Effector memory CD8-positive, alpha-beta T cell (primary cell): ENCODE measurements at places on chromosomes 7 and 10.

- DNase-seq: no peak
Measured at GRCh38 chr10:76231286-76231934, 800.0 kb downstream of the LRMDA start.

GRCh38 chr10:114607358-114607998 lies 50.6 kb downstream of the ABLIM1 start:
- no peak for DNase-seq

- no peak for DNase-seq
Measured at GRCh38 chr7:21401944-21402343, 25.9 kb upstream of the SP4 start.

DNA sequence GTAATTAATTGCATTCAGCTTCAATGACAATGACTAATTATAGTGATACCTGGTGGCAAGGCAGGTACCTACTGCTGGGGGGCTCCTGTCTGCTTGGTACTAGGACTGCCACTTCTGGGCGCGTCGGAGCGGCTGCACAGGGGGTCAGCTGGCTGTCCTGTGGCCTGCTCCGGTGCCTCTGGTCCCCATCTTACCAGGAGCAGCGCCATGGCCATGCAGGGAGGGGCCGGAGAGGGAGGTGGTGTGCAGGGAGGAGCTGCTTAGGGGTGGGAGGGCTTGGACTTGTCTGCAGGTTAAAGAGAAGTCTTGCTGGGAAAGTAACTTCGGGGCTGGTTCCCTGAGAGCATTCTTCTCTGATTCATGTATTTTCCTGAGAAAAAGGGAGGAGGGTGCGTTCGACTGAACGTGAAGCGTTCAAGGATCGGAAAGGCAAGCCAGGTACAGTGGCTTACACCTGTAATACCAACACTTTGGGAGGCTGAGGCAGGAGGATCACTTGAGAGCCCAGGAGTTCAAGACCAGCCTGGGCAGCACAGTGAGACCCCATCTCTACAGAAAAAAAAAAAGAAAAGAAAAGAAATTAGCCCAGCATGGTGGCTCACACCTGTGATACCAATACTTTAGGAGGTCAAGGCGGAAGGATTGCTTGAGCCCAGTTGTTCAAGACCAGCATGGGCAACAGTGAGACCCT lies 15.4 kb downstream of the CUX1 start:
- no peak for DNase-seq

DNA sequence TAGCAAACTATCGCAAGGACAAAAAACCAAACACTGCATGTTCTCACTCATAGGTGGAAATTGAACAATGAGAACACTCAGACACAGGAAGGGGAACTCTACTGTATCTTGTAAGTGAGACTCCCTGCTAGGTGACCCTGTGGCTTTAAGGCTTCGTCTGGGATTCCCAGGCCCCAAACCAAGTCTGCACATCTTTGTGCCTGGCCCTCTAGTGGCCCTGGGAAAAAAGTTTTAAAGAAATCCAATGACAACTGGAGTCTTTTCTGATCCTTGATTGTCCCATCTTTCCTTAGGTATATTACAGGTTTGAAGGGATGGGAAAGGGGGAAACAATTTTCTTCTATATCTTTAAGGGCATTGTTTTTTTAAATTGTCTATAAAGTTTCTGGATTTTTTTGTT lies 10.6 kb upstream of the LIPM start:
- no peak for DNase-seq

DNA sequence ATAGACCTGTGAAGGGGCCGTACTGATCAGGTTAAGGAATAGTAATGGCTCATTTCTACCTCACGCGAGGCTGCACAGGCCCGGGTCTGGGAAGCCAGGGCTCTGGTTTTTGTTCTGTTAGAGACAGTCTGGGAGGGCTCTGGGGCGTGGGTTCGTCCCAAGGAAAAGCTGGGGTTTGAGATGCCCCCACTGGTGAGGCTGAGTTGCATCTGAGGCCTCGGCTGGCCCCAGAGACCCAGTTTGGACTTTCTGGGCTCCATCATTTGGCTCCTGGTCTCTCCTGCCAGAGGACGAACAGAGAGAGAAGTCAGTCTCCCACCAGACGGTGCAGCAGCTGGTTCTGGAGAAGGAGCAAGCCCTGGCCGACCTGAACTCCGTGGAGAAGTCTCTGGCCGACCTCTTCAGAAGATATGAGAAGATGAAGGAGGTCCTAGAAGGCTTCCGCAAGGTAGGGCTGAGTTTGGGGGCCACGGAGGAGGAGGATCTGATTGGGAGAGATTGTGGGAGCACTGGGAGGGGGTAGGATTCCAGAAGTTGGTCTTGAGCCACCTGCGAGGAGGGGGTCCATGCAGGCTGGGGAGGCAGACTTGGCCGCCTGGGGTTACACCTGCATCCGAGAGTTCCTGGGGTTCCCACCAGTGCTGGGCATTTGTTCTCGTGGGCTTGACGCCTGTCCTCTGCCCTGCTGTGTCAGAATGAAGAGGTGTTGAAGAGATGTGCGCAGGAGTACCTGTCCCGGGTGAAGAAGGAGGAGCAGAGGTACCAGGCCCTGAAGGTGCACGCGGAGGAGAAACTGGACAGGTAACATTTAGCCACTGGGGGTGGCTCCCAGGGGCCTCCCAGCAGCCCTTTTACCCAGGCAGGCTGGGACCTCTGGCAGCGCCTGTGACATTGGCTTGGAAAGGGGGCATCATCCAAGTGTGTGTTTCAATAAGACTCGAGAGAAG lies 22.5 kb upstream of the BTBD16 start:
- DNase-seq: no peak

- DNase-seq: no peak
Measured at GRCh38 chr7:572416-573268, 53.0 kb upstream of the PDGFA start.

- no peak for DNase-seq
Measured at GRCh38 chr10:102476466-102477141, 25.3 kb upstream of the C10orf95 start.

DNA sequence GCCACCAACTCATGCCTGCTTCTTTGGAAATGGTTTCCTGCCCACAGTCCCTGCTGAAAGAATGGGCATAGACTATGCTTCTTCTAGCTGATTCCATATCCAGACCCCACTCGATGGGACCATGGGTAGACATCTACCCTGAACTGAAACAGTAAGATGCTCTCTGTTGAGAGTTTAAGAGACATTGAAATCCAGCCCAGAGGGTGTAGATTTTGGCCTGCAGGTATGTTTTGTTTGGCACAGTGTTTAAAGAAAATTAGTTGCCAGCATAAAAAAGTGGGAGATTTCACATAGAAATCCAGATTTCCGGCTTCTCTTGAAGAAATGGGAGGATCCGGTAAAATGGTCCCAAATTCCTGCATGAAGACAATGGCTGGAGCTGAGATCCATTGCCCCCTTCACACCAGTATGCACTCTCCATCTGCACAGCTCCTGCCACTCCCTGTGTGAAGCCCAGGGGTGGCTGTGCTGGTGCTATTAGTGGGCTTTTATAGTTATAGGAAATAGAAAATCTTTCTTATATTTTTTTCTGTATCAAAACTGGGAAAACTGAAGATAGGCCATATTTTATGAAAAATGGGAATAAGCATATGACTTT lies 218.1 kb downstream of the PTEN start:
- no peak for DNase-seq

GRCh38 chr7:91242097-91242844 lies 22.0 kb upstream of the FZD1 start:
- no peak for DNase-seq

DNA sequence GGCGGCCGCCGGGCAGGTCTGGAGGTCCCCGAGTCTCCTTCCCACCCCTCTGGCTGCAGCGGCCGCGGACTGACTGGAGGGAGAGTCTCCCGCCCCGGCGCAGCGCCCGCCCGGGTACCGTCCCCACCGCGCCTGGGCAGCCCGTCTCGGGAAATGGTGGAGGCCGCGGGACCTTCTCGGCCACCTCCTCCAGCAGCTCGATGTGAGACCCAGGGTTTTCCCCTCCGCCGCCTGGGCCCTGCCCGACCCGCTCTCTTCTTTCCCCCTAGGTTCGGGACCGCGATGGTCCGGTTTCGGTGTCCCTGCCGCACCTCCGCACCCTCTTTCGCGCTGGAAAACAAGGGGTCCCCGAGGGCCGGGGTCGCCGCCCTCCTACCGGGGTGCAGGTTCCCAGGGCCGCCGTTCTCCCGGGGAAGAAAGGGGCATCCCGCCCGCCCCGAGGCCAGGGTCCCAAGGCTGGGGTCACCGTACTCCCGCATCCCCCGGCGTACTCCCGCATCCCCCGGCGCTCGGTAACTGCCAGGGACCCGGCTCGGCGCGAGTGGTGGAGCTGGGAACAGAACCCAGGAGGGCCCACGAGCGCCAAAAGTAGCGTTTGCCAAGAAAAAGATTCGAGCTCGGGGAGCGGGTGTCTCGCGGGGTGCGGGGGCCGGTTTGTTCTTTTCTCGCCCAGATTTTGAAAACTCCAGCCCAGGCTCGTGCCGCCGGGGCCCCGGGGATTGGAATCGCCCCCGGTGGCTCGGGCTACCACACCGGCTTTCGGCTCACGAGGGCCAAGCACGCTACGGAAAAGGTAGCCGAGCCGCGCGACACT lies 3.4 kb downstream of the TNRC18 start:
- no peak for DNase-seq

DNA sequence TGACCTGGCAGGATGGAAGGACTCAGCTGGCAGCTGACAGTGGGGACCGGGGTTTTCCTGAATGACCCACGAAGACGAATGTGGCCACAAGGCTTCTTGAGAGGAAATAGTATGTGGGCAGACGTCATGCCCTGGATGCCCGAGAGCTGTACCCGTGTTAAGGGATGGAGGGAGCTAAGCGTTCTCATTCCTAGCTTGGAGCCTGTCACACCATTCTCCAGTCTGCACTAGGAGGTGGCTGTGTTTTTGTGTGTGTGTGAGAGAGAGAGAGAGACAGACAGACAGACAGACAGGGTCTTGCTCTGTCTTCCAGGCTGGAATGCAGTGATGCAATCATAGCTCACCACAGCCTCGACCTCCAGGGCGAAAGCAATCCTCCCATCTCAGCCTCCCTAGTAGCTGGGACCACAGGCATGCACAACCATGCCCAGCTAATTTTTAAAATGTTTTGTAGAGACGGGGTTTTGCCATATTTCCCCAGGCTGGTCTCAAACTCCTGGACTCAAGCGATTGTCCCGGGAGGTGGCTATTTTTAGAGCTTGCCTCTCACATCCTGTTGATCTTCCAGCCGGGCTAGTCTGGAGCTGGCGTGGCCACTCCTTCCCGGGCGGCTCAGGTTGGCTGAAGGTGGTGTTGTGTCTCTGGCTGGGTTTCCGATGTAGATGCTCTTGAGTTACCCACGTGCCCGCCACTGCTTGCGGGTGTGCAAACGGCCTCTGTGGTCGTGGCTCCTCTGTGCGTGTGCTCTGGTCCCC lies 2.1 kb downstream of the AMZ1 start:
- DNase-seq: no peak

DNA sequence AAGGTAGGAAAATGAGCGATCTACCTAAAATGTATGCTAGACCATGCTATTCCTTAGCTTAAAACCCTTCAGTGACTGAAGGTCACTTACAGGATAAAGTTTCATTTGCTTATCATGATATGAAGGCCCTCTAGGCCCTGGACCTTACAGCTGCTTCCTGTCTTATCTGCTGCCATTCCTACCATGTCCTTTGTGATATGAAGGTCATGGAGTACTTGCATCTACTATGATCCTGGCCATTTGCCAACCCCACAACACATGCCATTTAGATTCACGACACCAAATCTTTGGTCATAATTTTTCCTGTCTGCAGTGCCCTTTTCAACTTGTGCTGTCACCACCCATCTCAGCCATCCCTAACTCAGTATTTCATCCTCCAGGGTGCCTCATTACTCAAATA lies 181.8 kb upstream of the MDFIC start:
- no peak for DNase-seq

- no peak for DNase-seq
Measured at GRCh38 chr7:105304040-105304895, 84.5 kb downstream of the SRPK2 start.

GRCh38 chr10:101896225-101896877 lies 52.8 kb upstream of the KCNIP2 start:
- DNase-seq: no peak

DNA sequence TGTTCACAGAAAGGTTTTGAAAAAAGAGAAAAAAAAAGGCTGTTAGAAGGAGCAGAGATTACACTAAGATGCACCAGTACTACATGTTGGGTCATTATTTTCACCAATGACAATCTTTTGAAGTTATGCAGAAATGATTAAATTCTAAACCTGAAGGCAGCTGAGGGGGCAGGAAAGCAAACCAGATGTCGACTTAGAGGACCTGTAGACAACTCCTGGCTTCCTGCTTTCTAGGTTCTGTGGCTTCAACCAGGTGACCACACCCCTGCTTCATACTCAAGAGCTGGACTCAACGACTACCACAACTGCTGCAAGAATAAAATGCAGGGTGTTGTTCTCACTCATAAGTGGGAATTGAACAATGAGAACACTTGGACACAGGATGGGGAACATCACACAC lies 30.0 kb downstream of the MYOF start:
- no peak for DNase-seq

DNA sequence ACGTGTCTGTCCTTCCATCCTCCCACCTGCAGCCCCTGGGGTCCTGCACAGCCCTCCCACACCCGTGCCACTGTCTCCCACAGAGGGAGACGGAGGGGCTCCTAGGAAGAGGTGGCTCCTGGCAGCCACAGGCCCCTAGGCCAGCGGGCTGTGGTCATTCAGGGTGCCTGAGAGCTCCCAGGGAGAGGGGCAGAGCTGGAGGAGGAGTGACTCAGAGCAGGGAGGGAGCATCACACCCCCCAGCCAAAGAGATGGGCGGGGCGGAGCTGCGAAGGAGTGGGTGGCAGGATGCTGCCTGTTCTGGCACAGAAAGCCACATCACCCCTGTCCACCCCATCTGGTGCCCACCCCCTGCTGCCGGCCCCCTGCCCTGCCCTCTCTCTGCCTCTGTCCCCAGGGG lies 50.5 kb downstream of the STK32C start:
- DNase-seq: no peak

- no peak for DNase-seq
Measured at GRCh38 chr10:70430493-70431445, 10.7 kb downstream of the NODAL start.

DNA sequence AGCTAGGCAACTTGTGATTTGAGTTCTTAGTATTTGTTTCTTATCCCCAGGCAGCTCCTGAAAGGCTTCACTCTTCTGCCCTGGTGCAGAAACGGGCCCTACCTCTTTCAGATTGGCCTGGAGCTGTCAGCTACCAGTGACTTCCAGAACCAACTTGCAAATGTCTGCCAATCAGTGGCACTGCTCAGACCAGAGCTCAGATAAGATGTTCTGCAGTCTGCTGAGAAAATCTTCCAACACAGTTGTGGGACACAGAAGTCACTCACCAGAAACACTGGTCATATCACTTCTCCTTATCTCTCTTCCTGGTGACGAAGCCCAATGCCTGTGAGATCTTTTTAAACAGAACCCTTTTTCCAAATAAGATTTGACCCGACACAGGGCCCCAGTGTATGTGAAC lies 81.9 kb upstream of the DUSP5 start:
- no peak for DNase-seq

DNA sequence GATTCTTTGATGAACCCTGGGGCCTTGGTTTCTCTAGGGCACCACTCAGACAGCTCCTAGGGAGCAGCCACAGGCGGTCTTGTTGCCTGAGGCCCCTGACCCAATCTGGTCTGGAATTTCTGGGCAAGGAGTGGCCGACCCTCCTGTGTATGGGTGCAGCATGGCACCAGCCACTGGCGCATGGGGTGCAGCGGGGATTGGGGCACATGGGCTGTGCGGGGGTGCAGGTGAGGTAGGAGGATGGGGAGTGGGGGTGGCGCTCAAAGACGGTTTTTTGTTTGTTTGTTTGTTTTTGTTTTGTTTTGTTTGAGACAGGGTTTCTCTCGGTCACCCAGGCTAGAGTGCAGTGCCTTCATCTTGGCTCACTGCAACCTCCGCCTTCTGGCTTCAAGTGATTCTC lies 62.3 kb downstream of the HTR5A start:
- DNase-seq: no peak
